ENCODE measurements at places on chromosomes 11 and 22. TPM values are rescaled to one million over a fixed set of nuclear protein-coding genes. Genes with fewer than 3 reads are reported as not detected.

GRCh38 chr11:122317305-122317704 lies 201.3 kb upstream of the BLID start:
- no peak for DNase-seq

- peak; percentile 17 for DNase-seq
Observed at GRCh38 chr22:37179126-37179470, 8.9 kb downstream of the C1QTNF6 start.

DNA sequence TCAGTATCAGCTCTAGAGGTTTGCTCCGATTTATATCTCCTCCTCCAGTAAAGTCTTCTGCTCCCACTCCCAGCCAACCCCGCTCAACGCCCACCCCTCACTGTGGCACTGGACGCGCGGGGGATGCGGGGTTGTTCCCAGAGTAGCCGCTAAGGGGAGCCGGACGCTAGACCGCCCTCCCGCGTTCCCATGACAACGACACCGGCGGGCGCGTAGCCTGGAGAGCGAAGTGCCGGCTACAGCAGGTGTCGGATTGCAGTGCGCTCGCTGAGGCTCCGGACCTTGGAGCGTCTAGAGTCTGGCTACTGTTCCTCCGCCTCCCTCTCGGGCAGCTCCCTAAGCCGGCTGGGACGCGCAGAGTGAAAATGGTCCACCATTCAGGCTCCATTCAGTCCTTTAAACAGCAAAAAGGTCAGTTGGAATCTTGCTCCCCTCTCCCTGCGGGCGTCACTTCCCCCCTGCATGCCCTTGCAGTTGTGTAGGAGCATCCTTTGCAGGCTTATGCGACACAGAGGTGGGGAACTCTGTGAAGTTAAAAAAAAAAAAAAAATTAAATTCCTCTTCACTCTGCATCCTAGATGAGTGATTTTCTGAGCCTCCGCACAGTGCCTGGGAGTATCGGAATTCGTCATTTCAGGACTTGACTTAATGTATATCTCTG lies at the start of gene ANO3:
Gene ANO3, plus strand, starts transcription at position 220 of the 661 bp plus-strand sequence. Its CDS starts 146 bp downstream, at position 366.
- DNase-seq: peak; percentile 62

DNA sequence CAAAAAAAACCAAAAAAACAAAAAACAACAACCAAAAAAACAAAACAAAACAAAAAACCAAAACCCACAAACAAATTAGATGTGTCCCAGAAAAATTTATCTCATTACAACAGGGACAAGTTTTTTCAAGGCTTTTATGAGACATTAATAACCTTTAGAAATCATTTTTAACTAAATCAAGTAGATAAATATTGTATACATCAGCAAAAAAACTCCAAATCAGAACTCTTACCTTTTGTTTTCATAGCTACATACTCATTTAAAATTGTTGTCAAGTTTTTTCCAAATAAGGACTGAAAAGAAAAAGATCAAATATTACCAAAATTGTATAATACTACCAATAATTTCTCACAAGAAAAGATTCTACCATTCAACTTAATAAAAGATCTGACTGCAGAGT lies 28.7 kb downstream of the NPAT start:
- DNase-seq: no peak

GRCh38 chr11:132421555-132421954 lies 1051.1 kb downstream of the NTM start:
- no peak for DNase-seq

- DNase-seq: no peak
Observed at GRCh38 chr22:40396882-40397281, 26.5 kb downstream of the SGSM3 start.

- no peak for DNase-seq
Observed at GRCh38 chr11:131998020-131998419, 627.6 kb downstream of the NTM start.

Gene VPREB3
- 0.97 TPM for total RNA-seq

- no peak for DNase-seq
Observed at GRCh38 chr11:8533332-8533731, 60.7 kb downstream of the STK33 start.

DNA sequence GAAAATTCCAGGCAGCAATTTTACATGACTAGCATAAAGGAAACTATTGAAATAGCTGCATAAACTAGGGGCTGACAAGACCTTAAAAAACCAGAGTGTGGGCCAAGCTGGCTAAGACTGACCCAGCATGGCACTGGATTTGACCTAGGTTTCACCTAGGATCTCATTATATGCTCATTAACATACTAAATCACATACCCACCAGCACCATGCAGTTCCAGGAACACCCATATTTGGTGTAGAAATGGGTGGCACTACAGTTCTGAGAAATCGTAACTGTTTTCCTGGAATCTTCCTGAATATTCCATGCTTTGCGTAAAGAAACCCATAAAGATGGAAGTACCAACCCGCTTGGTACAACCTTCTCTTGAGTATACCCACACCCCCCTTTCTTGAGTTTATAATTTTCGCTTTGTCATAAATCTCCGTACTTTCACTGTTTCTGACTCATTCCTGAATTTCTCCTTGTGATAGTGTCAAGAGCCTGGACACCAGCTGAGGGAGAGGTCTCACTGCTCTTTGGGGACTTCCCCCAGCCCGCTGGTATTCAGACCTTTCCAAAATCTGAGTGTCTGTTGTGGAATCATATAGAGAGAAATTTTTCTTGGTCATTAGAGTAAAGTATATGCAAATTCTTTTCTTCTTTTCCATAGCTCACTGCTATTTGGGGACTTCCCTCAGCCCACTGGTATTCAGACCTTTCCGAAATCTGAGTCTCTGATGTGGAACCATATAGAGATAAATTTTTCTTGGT lies 55.1 kb downstream of the MTMR3 start:
- no peak for DNase-seq

Gene OR52A1
- total RNA-seq: not detected

DNA sequence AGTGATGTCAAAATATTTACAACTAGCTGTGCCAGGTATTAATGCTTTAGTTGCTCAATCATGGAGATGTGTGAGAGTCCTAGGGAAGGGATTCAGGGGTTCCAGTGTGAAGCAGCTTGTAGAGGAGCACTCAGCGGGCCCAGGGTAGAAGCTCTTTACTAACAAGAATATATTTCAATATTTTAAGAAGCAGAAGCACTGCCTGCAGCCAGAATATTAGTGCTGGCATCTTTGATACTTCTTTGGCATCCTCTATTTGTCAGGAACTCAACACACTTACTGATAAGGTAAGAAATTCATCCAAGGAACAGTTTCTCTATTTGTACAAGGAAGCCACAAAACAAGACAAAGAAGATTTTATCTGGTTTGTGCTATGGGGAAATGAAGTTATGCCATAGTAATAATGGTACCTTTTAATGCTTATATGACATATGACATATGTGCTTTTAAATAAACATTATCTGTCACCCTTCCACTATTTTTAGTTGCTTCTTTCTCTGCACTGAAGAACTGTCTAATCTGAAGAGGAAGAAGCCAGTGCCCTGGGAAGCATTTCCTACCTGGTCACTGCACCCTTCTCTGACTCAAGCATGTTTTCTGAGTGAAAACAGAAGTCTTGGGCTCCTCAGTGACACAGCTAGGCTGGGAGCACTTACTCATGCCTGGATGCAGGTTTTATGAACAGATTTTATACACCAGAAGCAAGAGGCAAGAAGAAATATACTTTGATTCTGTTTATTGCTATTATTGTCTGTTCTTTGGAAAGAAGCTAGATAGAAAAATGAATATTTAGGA lies 388.1 kb upstream of the CCDC90B start:
- no peak for DNase-seq

Gene NRXN2
- total RNA-seq: 0.97 TPM

Gene C1QTNF4
- not detected for total RNA-seq

Gene TTC36
- total RNA-seq: 1.2 TPM

- DNase-seq: no peak
Observed at GRCh38 chr11:109507836-109508561, 86.0 kb downstream of the C11orf87 start.

DNA sequence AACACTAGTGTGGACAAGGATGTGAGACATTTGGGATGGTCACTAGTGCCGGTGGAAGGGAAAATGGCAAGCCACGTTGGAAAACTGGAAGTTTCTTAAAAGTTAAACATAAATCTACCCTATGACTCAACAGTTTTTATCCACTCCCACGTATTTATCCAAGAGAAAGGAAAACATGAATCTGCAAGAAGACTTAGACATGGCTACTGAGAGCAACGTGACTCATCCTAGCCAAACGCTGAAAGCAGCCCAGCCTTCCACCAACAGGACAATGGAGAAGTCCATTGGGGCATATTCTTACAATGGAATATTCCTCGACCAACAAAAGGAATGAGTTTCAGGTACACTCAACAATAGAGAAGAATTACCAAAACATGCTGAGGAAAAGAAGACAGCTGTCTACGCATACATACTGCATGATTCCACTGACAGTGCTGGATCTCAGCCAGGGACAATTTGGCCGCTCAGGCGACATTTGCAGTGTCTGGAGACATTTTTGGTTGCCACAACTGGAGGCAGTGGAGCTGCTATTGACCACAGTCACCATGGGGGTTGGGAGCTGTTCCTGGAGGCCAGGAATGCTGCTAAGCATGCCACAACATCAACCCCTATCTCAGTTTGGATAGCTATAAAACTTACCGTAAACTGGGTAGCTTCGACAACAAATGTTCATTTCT lies 21.2 kb downstream of the SYT13 start:
- no peak for DNase-seq

- DNase-seq: no peak
Observed at GRCh38 chr22:49451070-49451840, 376.4 kb downstream of the BRD1 start.

GRCh38 chr11:131430473-131431208 lies 60.2 kb downstream of the NTM start:
- DNase-seq: no peak

DNA sequence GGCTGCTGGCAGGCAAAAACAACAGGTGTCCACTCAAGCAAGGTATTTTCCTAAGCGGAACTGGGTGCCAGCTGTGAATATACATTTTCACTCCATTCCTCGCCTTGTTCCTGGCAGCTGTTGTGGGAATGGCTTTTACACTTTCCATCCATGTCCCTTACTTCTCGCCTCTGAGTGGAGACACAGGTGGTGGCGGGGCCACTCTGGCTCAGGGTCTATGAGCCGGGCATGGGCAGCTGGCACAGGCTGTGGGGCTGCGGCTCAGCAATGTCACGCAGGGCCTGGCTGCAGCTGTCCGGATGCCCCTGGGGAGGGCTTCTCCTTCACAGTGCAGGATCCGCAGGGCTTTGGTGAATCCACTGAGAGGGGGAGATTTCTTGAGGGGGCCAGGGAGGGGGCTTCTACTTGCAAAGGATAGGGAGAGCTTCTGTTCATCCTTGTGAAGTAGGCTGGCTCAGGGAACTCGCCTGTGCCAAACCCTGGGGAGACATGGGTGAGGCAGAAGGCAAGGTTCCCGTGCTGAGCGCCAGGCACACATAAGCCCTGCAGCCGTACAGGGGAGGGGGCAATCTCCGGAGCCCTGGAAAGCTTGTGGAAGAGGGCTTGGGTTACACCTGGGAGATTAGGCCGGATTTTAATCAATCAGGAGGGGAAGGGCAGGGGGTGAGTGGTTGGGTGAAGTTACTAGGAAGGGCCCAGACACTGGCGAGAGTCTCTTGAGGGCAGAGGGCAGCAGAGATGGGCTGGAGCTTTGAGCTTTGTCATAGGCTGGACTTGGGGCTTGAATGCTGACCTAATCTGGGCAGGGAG lies 45.7 kb downstream of the KCNQ1OT1 start:
- DNase-seq: no peak

Gene DGAT2
- total RNA-seq: 18.3 TPM

DNA sequence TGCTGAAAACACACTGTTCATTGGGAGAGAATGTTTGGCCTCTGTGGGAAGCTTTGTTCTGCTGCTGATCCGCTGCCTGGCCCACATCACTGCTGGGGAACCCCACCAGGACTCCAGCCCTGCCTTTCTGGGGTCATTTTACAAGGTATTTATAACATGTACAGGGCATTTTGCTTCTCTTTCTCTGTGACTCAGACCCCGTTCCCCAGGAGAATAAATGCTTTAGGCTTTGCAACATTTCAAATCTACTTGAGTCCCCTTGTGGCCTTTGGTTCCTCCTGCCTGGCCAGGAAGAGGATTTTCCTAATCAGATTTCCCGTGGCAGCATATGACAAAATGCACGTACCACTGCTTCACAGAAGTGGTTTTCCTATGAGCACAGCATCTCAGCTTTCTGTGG lies 43.0 kb downstream of the BTG4 start:
- no peak for DNase-seq

Gene DBX1
- total RNA-seq: not detected

DNA sequence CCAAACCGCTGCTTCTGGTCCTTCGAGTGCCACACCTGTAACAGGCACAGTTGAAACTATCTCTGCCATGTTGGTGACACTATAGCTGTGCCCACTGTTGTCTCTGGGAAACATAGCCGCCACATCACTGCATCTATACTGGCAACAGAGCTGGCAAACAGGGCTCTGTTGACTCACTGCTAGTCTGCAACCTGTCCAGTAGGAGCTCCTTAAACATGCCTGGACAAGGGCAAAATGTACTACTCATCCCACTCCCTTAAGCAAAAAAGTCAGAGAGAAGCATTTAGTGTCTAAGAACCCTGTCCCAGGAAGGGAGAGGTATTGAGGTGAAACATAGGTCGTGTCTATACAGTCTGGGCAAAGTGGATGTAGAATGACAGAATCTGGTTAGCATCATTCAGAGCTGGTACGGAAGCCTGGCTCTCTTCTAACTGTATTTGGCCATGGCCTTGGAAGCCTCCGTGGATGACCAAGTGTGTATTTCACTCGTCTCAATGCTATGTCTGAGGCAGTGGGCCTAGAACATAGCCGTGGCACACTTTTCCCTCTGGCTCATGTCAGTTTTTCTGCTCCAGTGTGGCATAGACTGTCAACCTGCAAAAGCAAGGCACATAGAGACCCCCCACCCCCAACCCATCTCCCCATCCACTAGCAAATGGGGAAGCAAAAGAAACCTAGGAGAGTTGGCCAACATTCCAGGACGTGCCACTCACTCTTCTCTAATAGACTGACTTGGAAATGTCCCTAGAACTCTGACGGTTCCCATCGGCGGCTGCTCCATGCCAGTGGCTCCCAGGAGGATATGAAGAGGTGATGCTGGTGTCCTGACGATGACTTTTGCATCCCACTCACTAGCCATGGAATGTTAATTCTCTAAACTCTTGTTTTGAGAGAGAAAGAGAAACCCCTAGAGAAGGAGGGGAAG lies 21.4 kb upstream of the PISD start:
- no peak for DNase-seq

DNA sequence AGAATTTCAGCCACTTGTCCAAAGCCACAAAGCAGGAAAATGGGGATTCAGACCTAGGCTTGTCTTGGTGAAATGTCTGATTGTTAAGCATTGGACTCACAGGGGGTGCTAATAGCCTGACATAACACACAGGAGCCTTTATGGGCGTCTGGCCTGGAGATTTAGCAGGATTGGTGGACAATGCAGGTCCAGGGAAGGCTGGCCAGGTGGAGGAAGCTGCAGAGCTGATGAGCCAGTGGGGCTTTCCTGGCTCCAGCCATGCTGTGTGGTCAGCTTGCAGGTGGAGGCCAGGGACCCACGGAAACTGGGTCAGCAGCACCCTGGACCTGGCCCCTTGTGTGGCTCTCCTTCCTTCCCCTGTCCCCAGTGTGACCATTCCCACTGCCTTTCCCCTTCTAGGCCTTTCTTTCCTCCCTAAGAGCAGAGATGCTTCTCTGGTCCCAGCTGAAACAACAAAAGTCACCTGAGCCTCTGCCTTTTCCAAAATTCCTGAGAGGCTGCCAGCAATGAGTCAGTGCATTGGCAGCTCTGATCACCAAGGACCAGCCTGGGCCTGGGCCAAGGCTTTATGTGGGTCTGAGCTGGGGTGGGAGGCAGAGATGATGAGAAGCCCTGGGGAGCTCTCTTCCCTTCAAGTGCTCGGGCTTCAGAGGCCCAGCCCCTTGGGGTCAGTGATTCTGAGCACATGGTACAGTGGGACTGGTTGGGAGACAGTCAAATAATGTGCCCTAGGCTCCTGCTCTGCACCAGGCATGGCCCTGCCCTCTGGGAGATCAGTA lies 85.2 kb downstream of the CCDC81 start:
- peak; percentile 77 for DNase-seq

Measured in left ventricle myocardium superior (tissue), 1 donor.